ENCODE measurements at places on chromosomes 1 and 21.

GRCh38 chr1:247347477-247348222 lies 16.0 kb upstream of the ZNF496 start:
- no peak for DNase-seq

DNA sequence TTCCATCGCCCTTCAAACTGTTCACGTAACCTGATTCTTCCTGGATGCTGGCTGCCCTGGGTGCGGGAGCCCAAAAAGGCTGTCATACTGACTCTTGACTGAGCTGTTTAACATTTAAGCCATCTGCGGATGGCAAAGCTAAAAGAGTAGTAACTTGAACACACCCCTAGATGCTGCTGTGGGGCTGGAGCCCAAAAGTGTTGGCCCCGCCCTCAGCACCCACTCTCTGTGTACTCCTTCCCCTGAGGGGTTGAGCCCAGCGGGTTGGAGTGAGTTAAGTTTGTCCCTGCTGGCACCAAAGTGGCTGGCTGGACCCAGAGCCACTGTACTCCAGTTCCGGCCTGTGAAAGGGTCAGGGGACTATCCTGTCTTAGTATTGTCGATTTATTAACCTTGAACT lies 640.6 kb downstream of the PTPRU start:
- no peak for DNase-seq

GRCh38 chr1:27760426-27760825 lies 12.6 kb upstream of the STX12 start:
- DNase-seq = no peak

- DNase-seq = no peak
Observed at GRCh38 chr1:179052776-179053175, 27.1 kb downstream of the FAM20B start.

GRCh38 chr21:42297377-42297776 lies 17.8 kb downstream of the TFF3 start:
- DNase-seq = no peak

GRCh38 chr21:35063428-35064172 lies 14.5 kb upstream of the RUNX1 start:
- DNase-seq = no peak

GRCh38 chr1:30597711-30598110 lies 125.7 kb downstream of the MATN1 start:
- DNase-seq = no peak

DNA sequence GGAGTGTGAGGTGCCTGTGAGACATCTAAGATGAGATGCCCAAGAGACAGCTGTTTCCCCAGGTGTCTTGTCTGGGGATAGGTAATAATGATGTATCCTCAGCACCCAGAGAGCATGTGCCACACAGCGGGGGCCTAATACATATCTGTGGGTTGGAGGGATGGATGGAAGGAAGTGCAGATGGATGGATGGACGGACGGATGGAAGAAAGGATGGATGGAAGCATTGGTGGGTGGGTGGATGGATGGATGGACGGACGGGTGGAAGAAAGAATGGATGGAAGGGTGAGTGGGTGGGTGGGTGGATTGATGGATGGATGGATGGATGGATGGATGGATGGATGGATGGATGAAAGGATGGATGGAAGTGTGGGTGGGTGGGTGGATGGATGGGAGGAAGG lies 78.5 kb upstream of the EFHD2 start:
- no peak for DNase-seq

DNA sequence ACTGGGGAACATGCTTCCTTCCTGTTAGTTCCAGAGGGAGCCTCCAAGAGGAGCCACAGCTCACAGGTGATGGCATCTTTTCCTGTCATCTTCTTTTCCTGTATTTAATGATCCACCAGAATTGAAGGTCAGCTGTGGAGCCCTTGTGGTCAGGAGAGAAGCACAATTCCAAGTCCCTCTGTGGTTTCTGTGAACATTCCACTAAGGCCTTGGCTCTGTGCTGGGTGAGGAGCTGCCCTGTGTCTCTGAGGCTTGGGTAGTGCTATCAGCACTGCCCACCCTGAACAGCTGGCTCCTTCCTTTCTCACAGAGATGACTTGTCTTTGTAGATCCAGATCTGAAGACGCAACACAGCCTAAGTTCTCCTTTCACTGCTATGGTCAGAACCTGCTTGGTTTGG lies 141.9 kb upstream of the MAP1LC3C start:
- no peak for DNase-seq

DNA sequence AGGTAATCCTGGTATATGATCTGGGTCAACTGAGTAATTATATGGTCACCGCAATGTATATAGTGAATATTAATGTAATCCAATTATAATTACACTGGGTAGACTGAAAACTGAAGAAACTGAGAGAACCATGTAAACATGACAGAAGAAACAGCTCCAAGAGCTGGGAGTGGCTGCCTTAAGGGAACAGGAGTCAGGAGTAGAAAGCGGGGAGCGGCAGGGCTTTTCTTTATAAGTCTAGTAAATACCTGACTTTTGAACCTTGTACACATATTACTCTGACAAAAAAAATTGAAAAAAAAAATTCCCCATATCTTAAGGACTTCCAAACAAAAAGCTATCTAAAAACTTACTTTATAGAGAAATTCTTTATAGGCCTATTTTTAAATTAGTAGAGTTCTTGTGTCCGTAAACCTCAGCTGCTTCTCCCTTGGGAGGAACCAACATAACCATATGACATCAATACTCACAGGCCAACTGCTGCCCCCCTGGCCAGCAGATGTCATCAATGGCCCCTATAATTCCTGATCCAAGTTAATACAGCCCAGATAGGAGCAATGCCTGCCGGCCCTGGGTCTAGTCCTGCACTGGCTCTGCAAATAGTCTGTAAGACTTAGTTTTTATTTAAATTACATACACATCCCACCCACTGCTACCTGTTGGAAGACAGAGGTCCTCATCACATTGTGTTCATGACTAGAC lies 33.8 kb downstream of the THAP3 start:
- DNase-seq = no peak

DNA sequence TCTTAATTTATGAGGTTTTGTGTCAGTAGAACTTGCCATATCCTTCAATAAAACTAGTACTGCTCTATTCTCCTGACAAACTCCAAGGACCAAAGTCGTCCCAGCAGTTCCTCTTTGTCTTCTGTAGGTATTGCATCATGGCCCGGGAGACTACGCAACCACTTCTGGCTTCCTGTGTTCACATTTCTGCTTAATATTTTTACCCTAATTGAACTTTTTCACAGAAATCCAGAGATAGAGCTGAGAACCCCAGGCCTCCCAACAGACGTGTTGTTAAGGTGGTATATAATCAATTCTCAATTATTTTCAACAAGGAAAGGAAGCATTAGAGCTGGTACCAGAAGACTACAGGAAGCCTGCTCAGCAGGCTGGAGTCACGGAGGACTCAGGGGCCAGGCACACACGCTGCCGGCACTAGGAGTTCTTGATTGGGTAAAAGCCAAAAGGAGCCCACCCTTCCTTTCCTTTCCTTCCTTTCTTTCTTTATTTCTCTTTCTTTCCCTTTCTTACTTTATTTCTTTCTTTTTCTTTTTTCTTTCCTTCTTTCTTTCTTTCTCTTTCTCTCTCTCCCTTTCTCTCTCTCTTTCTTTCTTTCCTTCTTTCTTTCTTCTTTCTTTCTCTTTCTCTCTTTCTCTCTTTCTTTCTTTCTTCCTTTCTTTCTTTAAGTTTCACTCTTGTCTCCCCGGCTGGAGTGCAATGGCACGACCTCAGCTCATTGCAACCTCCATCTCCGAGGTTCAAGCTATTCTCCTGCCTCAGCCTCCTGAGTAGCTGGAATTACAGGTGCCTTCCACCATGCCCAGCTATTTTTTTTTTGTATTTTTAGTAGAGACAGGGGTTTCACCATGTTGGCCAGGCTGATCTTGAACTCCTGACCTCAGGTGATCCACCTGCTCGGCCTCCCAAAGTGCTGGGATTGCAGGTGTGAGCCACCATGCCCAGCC lies 173.7 kb downstream of the ZBTB18 start:
- DNase-seq = no peak

- no peak for DNase-seq
Observed at GRCh38 chr1:159562680-159563079, 24.9 kb upstream of the APCS start.
